Right lobe of liver (tissue), 6 donors: ENCODE measurements at places on chromosomes 3 and 15.

DNA sequence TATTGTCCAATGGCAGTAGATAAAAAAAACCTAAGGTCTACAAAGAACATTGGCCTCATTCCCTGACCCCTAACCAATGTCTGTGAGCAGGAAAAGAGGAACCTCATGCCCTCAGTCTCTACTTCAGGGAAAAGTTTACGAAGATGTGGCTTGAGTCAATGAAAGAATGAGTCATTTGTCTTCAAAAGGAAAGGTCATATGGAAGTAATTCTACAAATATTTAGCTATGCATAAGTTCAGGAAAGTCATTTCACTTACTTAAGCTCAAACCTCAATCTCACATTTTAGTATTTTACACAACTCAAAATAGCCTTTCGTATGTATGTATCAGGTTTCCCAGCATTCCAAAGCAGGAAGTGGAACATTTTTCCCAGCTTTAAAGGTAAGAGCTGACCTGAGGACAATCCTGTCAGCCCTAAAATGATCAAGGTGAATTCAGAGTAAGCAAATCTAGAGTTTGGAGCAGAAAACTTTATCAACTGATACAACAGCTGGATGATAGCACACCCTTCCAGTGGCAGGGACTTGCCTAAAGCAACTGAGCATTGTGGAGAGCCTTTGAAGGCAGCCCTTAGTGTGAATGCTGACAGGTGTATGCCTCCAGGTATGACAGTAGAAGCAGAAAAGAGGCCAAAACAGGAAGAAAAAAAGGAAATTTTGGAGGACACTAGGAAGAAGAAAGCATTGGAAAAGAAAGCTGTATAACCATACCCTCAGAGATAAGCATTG is 53.9 kb upstream of the ACKR4 start:
- no peak for DNase-seq

- DNase-seq, result no peak
Measured at GRCh38 chr3:160569894-160570652, 4.7 kb upstream of the KPNA4 start.

DNA sequence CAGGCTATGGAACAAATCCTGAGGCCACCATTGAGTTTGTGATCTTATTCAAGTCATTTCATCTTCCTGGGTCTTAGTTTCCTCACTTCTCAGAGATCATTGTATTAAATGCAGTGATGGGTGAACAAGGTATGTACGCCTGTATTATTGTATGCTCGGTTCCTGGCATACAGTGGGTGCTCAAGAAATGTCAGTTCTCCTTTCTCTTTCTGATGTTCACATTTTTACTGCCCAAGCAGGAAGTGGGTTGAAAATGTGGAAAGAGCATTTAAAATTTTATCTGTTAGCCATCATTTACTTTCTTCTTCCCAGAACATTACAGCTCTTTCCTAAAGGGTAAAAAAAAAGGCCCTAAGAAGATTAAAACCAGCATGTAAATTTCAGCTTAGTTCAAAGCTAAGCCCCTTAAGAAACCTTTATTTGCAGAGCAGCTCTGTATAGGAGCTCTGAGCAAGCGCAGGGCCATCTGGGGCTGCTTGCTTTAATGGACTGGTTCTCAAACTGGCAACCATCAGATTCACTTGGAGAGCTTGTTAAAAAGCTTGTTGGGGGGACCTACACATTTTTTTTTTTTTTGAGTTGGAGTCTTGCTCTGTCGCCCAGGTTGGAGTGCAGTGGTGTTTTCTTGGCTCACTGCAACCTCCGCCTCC is 179.4 kb downstream of the CHST2 start:
- DNase-seq, result no peak

DNA sequence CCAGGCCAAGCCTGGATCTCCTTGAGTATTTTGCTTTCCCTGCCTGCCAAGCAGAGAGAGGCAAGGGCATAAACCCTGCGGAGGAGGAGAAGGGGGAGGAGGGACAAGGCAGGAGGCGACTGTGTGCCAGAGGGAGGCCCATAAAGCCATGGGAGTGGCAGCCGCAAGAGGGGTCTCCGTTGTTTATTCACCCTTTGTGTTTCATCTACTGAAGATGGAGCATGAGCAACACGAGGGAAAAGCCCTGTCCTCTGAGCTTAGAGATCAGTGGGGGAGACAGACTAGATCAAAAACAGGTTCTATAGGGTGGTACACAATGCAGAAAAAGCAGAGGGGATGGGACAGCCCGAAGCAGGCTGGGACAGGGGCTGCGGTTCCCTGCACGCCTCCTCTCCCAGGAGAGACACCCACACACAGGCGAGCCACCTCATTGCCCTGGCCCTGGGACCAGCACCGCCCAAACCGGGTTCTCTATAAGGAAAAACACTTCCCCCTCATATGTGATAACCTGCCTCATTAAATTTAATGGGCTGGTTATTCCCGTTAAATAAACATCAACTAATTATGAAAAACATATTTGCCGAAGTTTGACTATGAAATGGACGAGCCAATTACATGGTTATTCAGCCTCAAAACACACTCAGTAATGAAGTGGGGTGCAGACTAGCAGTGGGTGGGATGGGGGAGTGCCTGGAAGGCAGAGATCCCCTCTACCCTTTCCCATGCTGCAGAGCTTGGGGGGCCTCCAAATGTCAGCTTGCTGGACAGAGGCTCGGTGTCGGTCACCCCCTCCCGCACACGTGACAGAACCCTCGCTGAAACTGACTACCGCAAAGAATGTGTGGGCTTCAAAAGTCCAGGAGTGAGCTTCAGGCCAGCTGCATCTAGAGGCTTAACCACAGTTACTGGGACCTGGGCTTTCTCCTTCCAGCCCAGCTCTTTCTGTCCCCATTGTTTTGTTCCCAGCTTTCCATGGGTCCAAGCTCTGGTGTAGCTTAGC is 14.2 kb upstream of the PLXNA1 start:
- no peak for DNase-seq

GRCh38 chr3:37590328-37591079 is 271.2 kb upstream of the CTDSPL start:
- DNase-seq, result no peak

GRCh38 chr15:23397779-23398178 is 43.2 kb downstream of the GOLGA8S start:
- no peak for DNase-seq

- no peak for DNase-seq
Measured at GRCh38 chr3:80331494-80332170, 563.8 kb upstream of the ROBO1 start.
